ENCODE measurements at places on chromosomes 3 and 15.

GRCh38 chr15:66721954-66722353 is 19.9 kb downstream of the SMAD6 start:
- no peak for DNase-seq

DNA sequence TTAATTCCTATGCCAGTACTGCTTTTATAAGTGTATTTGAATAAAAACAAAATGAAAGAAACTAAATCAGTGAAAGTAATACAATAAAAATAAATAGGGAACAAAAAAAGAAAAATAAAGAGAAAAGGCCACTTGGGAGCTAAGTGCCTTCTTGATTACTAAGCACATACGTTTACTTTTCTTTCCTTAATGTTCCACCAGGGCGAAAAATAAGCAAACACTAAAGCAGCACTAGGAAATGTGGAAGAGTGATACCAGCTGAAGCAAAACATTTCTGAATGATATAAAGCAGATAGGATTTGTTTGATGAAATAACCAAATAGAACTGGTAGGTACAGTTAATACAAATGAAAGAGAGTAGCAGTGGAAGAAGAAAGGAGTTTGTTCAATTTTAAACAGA is 132.8 kb upstream of the ZPLD1 start:
- DNase-seq = no peak

GRCh38 chr3:195548987-195549386 is 5.9 kb upstream of the PPP1R2 start:
- DNase-seq = no peak

DNA sequence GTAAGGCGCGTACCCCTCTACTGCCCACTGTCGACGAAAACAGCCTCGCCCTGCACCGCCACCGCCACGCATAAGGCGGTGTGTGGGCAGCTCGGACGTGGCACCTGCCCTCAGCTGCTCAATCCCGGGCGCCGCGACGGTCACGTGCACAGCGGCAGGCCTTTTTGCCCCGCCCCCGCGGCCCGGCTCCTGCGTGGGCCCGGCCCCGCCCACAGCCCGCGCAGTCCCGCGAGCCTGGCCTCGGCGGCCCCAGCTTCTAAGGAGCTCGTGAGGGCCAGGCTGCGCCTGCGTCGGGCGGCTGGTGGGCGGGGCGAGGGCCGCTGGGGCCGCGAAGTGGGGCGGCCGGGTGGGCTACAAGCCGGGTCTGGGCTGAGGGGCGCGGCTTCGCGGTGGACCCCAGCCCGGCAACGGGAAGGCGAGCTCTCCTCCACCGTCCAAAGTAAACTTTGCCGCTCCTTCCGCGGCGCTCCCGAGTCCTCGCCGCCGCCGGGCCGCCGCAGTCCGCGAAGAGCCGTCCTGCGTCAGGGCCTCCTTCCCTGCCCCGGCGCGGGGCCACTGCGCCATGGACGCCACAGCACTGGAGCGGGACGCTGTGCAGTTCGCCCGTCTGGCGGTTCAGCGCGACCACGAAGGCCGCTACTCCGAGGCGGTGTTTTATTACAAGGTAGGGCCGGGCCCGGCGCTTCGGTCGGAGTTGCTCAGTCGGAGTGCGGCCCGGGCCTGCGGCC is at the start of gene CAPN7:
TSS of gene CAPN7 (plus strand) at position 313 of the 728 bp plus-strand sequence. CDS start at position 563, 250 bp downstream.
- DNase-seq = peak; percentile 93

- DNase-seq = no peak
Observed at GRCh38 chr15:73931441-73931840, 5.2 kb downstream of the LOXL1 start.

DNA sequence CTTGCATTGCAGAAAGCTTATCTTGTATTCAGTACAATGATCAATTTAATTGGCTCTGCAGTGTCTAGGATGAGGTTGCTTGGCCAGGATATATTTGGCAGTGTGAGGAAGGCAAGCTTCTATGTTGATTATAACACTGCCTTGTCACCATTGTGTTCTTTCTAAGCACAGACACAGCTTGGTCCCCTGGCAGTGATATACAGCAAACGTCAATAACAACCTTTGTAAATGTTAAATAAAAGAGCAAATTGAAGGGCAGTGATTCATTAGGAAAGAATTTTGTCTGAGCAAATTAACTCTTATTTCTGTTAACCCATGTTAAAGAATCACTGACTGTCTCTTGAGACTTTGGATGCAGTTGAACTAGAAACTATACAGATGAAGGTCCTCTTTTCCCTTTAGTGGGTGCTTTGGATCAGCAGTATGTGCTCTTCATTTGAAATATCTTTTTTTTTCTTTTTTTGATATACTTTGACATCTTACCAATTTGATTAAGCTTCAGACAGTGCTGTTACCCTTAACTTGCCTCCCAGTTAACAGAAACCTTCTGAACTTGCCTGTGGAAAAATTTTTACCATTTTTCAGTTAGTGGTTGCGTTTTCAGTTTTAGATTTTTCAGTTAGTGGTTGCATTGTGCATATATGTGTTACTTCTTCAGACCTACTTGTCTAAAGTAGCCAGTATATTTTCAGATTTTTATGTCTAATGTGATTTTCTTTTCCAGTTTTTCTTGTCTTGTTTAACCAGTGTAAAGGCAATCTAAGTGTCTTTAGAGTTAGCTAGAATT is 199.8 kb downstream of the TCF12 start:
- no peak for DNase-seq

- no peak for DNase-seq
Observed at GRCh38 chr3:194101592-194102432, 34.1 kb upstream of the HES1 start.

DNA sequence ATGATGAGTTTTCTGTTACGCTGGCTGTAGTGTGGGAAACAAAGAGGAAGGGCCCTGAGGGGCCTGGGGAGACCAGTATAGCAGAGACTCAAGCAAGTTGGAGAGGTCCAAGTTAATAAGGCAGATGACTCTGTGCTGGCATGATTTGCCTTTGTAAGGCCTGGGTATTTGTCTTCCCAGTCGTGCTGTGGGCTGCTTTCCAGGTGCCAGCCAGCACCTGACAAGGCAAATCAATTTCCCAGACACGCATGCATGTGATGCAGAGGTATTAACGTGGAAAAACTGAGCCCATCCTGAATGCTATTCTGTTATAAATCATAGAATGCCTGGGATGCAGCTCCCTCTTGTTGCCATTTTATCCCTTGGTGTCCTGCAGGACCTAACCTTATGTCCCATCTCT is 175.6 kb downstream of the MFSD1 start:
- no peak for DNase-seq

- DNase-seq = no peak
Observed at GRCh38 chr3:143824735-143825385, 23.4 kb downstream of the SLC9A9 start.

DNA sequence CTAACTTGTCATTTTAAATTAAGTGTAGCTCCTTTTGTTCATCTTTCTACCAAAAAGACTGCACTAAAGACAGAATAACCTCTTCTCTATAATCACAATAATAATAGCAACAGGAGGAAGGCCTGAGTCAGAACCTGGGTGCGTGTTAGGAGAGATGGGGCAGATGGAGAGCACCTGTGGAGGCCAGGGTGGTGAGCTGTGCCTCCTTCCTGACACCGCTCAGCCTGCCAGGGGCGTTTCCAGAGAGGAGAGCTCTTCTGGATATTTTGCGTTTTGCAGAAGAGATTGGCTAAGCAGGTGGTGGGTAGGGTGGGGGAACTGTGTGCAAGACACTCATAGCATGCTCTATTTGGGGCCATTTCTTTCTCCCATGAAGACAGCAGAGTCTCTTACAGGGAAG is 83.5 kb downstream of the MEGF11 start:
- DNase-seq = no peak

- no peak for DNase-seq
Observed at GRCh38 chr3:104149154-104149553, 1217.6 kb upstream of the ALCAM start.

- no peak for DNase-seq
Observed at GRCh38 chr15:29242456-29243242, 27.0 kb downstream of the NSMCE3 start.

- no peak for DNase-seq
Observed at GRCh38 chr3:162938083-162938482, 1441.5 kb downstream of the OTOL1 start.

- no peak for DNase-seq
Observed at GRCh38 chr3:111238885-111239284, 167.3 kb downstream of the NECTIN3 start.

DNA sequence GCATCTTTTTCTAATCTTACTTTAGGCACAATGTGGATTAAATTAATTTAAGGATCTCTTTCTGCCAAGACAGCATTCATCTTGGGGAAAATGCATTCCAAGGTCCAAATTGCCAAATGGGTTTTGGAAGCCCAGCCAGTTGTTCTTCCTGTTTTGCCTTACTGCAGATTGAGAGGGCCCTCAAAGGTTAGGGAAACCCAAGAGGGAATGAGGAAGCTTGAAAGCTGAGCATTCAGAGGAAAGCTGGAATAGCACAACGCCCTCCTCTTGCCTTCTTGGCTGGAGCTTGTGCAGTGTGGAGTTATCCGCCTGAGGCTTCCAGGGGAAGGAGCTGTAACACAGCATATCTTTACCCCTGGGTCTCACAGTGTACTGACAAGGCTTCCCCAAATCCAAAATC is 18.2 kb upstream of the SACM1L start:
- DNase-seq = no peak

- no peak for DNase-seq
Observed at GRCh38 chr3:122055215-122055614, at the start of gene CD86. Gene CD86, plus strand, starts transcription at chr3:122055362. Its CDS starts 128 bp downstream, at chr3:122055490.

GRCh38 chr3:126570103-126570541 is 11.4 kb upstream of the C3orf22 start:
- DNase-seq = no peak

DNA sequence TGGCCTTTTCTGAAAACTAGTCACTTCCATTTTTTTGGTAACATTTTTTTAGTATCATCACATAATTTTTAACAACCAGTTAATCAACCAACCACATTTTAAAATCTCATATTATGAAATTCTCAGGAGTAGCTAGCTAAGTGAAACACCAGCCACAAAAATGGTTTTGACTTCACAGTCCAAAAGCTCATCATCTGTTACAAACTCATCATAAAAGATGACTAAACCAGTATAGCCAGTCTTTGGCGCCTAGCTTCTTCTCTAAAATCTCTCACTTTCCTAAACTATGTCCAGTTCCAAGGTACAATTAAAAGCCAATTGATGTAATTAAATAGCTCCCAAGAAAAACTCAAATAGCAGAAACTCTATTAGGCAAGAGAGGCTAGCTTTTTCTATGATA is 88.2 kb upstream of the ZNF385D start:
- DNase-seq = no peak

GRCh38 chr15:60020736-60021135 is 16.6 kb downstream of the FOXB1 start:
- DNase-seq = no peak

GRCh38 chr15:97678656-97679055 is 281.8 kb upstream of the ARRDC4 start:
- DNase-seq = no peak

- DNase-seq = no peak
Observed at GRCh38 chr3:125054449-125055329, 1.1 kb downstream of the HEG1 start.

- no peak for DNase-seq
Observed at GRCh38 chr3:39933986-39934693, 124.7 kb downstream of the MYRIP start.

GRCh38 chr15:71281256-71281655 is 166.0 kb downstream of the THSD4 start:
- no peak for DNase-seq

DNA sequence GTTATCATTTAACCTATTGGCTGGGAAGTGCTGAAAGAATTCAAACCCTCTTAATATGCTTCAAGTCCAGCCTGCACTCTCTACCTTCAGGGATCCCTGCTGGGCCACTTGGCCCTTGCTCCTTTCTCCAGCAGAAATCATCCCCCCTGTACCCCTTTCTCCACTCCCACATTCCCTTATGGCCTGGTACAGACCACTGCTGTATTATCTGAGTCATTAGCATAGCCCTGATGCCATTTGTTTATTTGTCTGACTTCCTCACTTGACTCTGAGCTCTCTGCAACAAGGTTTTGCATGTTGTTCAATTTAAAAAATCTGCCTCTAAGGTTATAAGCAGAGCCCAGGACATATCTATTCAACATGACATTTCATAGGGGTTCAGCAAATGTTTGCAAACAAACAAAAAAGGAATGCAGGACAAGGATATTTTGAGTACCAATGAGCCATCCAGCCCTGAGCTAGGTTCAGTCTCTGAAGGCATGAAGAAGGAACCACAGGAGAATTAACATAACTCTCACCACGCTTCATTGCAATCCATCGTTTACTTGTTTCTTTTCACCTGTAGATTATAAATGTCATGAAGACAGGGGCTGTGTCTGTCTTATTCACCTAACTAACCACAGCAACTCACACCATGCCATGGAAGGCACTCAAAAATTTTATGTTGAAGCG is 26.6 kb upstream of the HES1 start:
- no peak for DNase-seq

GRCh38 chr3:138079901-138080300 is 35.5 kb downstream of the DZIP1L start:
- DNase-seq = no peak

GRCh38 chr3:55203006-55203405 is 275.1 kb upstream of the LRTM1 start:
- DNase-seq = no peak

GRCh38 chr3:5187920-5188418 is 462 bp downstream of the EDEM1 start:
- DNase-seq = peak; percentile 56

- DNase-seq = no peak
Observed at GRCh38 chr3:58074116-58074715, 66.0 kb downstream of the FLNB start.

- DNase-seq = no peak
Observed at GRCh38 chr3:178969004-178969700, 102.5 kb downstream of the ZMAT3 start.

- DNase-seq = no peak
Observed at GRCh38 chr3:9211155-9211950, 38.1 kb downstream of the SRGAP3 start.

DNA sequence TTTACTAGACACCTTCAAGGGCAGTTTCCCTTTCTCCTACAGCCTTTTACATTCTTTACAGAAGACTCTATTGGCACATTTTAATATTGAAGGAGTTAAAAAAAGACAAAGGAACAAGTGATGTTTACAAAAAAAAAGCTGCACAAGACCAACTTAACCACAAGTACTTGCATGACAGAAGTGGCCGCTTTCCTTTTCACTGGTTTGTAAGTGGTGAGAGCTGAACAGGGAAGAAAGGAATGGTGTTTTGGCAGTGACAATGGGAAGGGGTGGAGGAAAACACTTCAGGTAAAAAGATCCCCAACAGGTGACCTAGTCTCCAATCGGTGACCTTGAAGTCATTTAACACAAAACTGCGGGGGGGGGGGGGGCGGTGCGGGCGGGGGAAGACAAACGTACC is 1.1 kb downstream of the WDR72 start:
- no peak for DNase-seq

- DNase-seq = no peak
Observed at GRCh38 chr15:38112406-38112805, 140.2 kb upstream of the SPRED1 start.

GRCh38 chr3:171736556-171736955 is 73.7 kb downstream of the PLD1 start:
- no peak for DNase-seq
